AG09319 (cell line): ENCODE measurements at places on chromosomes 3 and 15.

GRCh38 chr3:124266487-124266886 is 274.6 kb upstream of the ROPN1 start:
- peak; percentile 5 for DNase-seq

DNA sequence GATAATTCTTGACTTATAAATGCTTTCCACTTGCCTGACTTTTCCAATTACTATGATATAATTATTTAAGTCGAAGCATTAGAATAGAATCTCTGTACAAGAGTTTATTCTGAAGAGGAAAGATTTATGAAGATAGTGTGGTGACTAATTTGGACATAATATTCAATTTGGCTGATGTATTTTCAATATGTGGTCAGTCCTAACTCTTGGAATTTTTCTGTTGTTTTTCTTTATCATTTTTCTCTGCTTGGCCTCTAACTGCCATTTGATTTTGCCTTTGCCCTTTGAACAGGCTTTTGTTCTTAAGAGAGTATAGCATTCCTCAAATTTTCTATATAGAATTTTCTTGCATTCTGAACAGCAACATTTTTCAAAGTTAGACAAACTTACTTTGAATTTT is 2.6 kb upstream of the MDFIC2 start:
- no peak for DNase-seq

DNA sequence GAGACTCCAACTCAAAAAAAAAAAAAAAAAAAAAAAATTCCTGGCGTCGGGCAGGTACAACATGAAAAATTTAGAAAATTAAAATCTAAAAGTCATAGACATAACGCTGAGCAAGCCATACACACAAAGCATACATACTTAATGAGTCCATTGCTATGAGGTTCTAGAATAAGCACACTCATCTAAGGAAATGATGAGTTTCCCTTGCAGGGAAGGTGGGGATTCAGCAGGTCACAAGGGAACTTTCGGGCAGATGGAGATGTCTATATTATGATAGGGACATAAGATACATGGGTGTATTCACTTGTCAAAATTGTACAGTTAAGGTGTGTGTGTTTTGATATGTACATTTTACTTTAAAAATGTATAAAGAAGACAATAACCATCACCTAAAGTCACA is 120.2 kb upstream of the LIPC start:
- DNase-seq: no peak

- peak; percentile 1 for DNase-seq
Observed at GRCh38 chr15:29887721-29888120, 65.5 kb upstream of the TJP1 start.

- DNase-seq: no peak
Observed at GRCh38 chr15:80467311-80467714, 63.1 kb downstream of the ARNT2 start.

GRCh38 chr15:99197856-99198255 is 51.5 kb downstream of the TTC23 start:
- no peak for DNase-seq

DNA sequence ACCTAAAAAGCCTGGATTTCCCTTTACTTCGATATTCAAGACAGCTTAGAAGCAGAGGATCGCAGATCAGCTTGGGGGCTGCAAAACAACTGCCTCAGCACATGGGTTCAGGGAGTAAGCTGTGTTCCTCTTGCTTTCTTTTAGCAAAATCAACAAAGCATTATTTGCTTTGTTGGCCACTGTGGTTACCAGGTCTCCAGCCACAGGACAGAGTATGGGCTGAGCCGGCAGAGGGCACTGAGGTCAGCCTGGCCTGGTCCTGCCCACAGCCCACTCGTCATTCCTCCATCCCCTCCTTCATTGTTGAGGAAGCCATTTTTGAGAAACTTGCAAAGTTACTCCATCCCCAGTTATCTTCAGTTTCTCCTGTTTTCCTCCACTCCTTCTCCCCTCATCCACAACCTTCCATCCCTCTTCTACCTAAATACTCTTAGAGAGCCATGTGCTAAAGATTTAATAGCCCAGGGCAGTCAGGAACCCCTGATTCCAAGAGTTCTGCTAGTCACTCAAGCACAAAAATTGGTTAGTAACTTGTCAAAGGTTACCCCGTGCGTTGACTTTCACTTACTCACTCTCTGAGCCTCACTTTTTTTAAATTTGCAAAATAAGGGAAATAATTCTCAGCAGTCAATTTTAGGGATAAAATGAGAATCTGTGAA is 60.0 kb upstream of the HES1 start:
- DNase-seq: no peak

GRCh38 chr3:116614795-116615362 is 94.7 kb upstream of the TUSC7 start:
- DNase-seq: no peak

- DNase-seq: no peak
Observed at GRCh38 chr3:17730318-17730967, 12.0 kb downstream of the TBC1D5 start.

DNA sequence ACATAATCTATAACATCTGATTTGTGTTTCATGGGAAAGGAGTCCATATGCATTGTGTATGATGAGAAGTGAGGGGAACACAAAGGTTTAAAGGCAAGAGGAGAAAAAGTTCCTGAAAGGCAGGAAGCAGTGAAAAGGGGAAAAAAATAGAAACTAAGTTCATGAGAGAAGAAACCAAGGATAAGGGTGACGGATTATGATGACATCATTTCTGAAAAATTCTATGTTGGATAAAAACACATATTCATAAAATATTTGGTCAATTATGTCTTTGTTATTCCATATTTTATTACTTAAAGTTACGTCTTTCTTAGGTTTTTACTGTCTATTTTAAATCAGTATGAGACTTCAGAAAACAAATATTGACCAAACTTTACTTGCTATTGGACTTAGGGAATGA is 48.6 kb upstream of the CP start:
- DNase-seq: no peak

DNA sequence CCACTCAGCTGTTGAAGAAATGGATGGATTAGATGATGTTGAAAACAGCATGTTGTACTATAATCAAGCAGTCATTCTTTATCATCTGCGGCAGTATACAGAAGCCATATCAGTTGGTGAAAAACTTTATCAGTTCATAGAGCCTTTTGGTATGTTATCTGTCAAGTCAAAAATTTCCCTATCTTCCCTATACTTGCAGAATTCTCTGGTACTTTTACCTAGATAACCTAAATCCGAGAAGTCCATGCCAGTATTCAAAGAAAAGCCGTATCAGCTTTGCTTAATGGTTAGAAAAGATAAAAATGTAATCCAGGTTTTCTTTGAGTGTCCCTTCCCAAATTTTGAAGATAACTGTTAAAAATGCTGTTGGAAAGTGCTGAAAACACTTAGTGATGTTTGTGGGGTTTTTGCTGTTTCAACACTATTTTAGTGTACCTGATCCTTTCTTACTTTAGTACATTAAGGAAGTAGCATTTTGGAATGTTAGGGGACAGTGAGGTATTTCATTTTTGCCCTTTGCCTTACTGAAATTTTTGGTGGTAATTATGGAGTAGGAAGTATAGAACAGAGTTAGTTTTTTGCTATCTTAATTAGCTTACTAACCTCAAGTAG is 23.8 kb downstream of the CNOT10 start:
- DNase-seq: no peak

- DNase-seq: peak; percentile 49
Observed at GRCh38 chr3:69080233-69080920, at the start of gene UBA3. UBA3 (minus strand) TSS chr3:69080365; CDS start chr3:69080353, 12 bp downstream.

- DNase-seq: no peak
Observed at GRCh38 chr3:128167973-128168674, 14.8 kb downstream of the EEFSEC start.

DNA sequence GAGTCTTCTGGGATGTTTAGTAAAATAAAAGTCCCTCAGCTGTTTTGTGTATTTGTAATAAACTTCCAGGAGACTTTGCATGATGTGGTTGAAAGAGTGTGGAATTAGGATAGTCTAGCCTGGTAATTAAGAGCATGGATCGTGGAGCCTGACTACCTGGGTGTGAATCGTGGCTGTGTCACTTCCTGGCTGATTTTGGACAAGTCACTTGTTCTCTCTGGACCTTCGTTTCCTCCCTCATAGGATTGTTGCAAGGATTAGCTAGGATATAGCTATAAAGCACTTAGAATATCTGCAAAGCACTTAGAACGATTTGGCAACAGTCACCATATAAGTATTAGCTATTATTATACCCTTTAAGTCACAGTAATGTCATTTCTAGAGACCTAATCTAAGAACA is 40.2 kb downstream of the SLMAP start:
- DNase-seq: no peak

DNA sequence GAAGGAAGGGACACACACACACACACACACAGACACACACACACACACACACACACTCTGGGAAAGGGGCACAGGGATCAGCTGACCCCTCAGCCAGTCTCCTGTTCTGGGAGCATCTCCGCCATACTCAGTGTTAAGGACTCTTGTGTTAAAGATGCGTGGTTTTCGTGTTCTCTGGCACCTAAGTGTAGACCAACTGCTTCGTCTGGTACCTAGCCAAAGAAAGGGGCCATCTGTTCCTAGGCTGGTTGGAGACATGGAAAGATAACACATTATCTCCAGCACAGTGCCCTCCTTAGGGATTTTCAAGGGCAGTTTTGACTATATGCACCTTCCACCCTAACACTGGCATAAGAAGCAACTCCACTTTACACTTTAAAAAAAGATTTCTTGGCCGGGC is 65.1 kb downstream of the EPHB1 start:
- DNase-seq: no peak

- no peak for DNase-seq
Observed at GRCh38 chr3:139839014-139839413, 96.0 kb upstream of the CLSTN2 start.

DNA sequence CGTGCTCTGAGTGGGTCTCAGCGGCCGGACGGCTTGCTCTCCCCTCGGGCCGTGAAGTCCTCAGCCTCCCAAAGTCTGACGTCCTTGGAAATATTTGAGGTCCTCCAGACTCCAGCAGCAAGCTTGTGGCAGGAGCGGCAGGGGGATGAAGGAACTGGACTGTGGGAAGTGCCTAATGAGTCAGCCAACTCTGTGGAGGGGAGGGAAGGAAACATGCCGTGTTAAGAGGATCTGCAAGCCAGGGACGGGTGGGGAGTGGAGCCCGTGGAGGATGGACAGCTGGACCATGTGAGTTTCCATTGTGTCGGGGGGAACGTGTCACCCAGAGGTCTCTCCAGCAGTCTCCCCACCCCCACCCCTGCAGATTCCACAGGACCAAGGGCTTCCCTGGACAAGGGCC is 39.4 kb upstream of the IDH2 start:
- no peak for DNase-seq

- no peak for DNase-seq
Observed at GRCh38 chr3:59247402-59247841, 197.6 kb upstream of the CFAP20DC start.

- DNase-seq: no peak
Observed at GRCh38 chr15:84833447-84834228, 16.5 kb downstream of the ALPK3 start.

GRCh38 chr3:129563332-129563731 is 20.4 kb downstream of the H1-8 start:
- DNase-seq: no peak

DNA sequence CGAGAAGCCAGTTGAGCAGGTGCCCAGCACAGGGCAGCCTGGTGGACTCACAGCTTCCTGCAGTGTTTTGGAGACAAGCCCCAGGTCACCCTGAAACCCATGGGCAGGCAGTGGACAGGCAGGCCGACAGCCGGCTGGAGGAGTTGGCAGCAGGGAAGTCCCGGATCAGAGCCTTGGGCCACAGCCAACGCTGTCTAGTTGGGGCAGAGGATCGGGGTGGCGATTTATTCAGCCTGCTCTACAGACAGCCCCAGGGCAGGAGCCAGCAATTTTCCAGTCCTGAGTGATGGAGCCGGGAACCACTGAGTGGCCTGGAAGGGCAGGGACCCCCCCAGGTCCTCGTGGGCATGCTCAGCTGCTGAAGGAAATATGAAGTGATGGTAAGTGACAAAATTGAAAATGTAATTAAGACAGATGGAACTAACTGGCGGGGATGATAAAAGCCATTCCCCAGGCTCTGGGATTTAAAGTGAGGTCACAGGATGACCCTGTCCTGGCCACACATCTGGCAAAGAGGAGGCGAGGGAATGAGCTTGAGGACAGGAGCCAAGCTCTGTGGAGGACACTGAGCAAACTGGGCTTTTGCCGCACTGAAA is 34.4 kb upstream of the TBC1D21 start:
- no peak for DNase-seq

GRCh38 chr3:120098710-120099109 is 4.5 kb upstream of the GSK3B start:
- DNase-seq: no peak

- no peak for DNase-seq
Observed at GRCh38 chr3:194224471-194225417, 88.8 kb downstream of the HES1 start.

DNA sequence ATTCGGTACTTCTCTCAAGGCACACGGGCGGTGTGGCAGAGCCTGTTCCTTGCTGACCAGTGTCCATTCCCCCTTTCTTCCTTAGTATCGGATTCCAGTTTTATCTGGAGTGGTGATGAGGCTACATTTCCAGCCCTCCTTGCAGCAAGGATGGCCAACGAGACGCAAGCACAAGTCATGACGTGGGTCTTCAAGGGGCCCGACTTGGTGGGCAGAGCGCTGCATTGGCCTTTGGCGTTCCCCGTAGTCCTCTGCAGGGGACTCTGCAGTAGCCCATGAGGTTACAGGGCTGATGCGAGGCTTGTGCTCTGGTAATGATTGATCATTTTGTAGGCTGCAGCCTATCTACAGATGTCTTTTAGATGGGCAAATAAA is 194.5 kb downstream of the OPA1 start:
- DNase-seq: no peak

GRCh38 chr3:180280555-180280954 is 243.8 kb upstream of the PEX5L start:
- no peak for DNase-seq

DNA sequence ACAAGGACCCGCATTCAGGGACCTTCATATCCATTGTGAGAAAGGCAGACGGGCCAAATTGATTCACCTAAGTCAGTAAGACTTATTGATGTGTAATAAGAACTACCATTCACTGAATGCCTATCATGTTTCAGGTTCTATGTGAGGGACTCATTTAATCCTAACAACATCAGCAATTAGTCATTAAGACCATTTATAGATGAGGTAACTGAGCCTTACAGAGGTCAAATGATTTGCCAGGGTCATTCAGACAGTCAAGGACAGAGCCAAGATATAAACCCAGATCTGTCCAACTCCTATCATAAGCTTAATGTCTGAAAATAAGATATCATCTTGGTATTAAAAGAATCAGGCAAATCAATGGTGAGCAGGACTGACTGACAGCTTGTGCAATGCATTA is 453.8 kb downstream of the MAGI1 start:
- no peak for DNase-seq

DNA sequence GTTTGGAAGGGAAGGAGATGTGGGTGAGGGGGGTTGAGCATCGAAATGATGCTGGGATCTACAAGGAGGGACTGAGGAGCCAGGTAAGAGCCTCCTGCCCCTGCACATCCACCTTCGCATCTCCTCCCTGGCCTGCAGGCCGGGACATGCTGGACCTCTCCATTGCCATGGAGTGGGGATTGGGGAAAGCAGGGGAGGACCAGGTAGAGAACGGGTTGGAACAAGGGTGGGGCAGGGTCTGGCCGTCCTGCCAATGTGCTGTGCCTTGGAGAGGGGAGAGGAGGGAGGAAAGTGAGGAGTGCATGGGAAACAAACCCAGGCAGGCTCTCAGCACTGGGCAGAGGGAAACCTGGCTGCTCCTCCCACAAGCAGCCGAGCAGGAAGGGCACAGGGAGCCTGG is 10.6 kb downstream of the PLA2G4B start:
- no peak for DNase-seq

GRCh38 chr3:125437631-125438435 is 62.7 kb upstream of the ZNF148 start:
- peak; percentile 7 for DNase-seq

- DNase-seq: no peak
Observed at GRCh38 chr15:89372069-89372935, 37.7 kb upstream of the POLG start.
